ENCODE measurements at places on chromosomes 4 and X.

- DNase-seq: no peak
These were observed 75.9 kb upstream of the TMEM164 start for GRCh38 chrX:109926743-109927662.

DNA sequence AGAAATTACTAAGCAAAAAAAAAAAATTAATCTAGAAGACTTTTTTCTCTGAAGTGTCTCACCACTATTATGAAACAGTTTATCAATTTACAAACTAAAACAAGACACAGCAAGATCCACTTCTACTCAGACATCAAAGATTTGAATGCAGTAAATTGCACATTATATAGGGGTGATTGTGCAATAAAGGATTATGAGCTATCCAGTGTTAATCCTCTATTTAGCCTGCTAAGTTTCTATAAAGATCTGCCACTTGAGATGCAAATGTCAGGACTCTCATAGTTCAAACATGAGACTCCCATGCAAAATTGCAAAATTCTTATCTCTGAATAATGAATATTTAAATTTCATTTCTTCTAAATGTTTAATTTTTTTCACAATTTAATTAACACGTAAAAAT lies 2.2 kb downstream of the TECRL start:
- DNase-seq: no peak

DNA sequence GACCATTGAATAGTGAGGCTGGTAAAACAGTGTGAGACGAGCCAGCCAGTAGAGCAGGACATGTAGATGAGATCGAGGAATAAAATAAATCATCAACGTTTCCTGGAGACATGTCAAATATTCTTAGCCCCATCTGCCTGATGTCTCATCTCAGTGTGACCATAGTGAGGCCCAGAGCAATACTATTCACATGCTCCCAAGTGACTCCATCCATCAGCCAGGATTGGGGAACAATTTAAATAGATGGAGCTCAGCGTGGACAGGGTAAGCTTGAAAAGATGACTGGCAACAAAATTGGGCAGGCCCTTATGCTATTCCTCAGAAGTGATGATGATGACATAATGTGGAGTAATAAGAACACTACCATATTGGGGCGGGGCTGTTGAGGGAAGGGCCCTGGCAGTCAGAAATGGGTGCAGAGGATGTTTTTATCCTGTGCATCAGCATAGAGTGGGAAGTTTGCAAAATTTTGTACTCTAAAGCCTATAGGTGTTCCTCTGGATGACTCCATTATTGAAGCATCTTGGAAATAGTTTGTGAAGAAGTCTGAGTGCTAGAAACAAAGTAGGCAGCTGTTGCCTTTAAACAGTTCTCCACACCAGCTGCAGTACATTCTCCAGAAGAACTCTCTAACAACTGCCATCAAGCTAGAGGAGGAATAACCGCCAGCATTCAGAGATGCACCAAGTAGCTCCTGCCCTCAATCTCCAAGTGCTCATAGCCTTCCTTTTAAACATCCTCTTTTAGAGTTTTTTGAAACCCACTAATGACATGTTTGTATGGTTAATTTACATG lies 333.0 kb downstream of the DCHS2 start:
- no peak for DNase-seq

GRCh38 chrX:71618303-71618721 lies at the start of gene CXCR3:
Gene CXCR3 (minus strand): TSS chrX:71618511. CDS start chrX:71618449, 62 bp downstream.
- DNase-seq: no peak

DNA sequence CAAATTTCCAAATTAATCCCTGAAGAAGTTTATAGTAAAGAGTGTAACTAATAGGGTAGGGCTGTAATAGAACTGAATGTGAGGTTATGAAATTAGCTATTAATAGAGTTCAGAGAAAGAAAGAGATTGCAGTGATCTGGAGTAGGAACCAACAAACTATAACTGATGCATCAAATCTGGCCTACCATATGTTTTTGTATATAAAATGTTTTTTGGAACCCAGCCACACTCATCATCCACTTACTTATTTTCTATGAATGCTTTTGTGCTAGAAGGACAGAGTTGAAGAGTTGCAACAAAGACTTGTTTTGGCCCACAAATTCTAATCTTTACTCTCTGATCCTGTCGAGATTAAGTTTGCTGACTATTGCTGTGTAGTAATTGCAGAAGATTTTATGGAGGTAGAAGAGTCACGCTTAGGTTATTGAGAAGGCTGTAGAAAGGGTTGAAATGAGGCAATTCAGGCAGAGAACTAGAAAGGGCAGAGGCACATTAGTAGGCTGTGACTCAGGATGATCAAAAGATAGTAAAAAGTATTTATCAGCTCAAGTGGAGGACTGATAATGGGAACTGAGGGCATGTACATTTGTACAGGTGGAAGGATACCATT lies 298.7 kb upstream of the EMCN start:
- no peak for DNase-seq

Measured in HFF-Myc (cell line).